Left lung (tissue), 14 donors: ENCODE measurements at places on chromosomes 7 and 10. TPM values are rescaled to one million over a fixed set of nuclear protein-coding genes. Genes with fewer than 3 reads are reported as not detected.

GRCh38 chr7:132866144-132866531 lies 215.8 kb downstream of the CHCHD3 start:
- no peak for DNase-seq

DNA sequence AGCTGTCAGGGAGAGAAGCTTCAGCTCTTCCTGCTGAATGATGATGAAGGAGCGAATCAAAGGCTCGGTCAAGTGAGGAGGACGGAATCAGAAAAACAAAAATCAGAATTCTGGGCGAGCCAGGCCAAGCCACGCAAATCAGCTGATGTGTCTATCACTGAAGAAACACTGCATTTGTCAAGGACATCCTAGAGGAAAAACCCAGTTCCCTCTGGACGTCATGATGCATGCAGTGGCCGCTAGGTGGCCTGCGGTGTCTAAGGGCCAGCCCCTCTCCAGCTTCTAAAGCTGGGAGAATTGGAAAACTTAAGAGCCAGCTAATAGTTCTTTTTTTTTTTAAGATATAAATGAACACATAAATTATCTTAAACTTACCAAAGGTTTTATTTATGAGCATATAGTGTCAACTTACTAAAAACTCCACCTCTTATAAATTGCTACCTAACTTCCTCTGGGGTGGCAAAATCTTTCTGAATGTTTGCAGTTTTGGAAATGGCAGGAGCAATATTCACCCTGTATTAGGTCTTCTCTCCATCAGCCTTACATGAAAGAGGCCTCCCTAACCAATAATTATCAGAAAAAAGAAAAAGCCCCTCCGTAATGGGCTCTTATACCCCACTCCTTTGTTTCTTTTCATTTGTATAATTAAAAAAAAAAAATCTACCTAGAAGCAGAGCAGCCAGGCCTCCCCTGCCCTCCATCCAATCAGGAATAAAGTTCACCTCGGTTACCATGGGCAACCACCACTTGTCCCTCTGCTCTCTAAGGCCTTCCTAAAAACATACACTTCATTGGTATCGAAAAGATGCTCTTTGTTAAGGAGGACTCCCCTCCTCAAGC lies 186.8 kb downstream of the USP6NL start:
- DNase-seq = no peak

DNA sequence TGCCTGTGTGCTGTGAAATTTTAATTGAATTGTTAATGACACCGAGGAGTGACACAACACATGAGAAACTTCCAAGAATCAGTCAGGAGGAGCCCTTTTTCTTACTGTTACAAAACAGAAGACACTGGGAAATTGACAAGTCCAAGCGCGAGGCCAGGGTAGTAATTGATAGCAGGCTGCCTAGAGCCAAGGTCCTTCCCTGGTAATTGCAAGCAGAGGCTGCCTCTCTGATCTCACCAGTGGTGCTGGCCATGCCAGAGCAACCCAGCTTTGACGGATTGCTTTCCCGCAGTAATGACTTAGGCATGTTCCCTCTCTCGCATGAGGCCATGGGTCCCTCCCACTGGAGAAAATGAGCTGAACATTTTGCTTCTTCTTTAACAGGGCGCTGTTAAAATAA lies 111.5 kb downstream of the LRMDA start:
- DNase-seq = no peak

GRCh38 chr10:35398355-35398754 lies 62.0 kb downstream of the CCNY start:
- DNase-seq = no peak

DNA sequence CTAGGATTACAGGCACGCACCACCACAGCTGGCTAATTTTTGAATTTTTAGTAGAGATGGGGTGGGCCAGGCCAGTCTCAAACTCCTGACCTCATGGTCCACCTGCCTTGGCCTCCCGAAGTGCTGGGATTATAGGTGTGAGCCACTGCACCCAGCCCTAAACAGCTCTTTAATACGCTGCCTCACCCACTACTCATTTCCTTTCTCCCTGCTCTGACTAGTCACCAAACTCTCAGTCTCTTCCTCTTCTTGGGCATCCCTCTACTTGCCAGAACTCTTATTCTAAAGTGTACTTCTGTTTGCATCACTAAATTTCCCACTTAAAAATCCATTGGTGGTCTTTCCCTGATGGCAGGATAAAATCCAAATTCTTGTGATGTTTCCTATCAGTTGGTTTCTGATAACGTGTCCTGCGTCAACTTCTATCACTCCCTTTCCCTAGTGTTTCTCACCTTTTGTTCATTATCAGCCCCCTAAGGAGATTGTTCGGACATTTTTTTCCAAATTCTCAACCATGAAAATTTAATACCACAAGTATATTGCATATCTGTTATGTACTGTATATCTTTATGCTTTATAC lies 124.7 kb downstream of the CUBN start:
- no peak for DNase-seq

- DNase-seq = no peak
Observed at GRCh38 chr7:155124706-155125105, 54.6 kb downstream of the HTR5A start.

GRCh38 chr7:67100956-67101361 lies 104.3 kb downstream of the TYW1 start:
- DNase-seq = no peak

The SVOPL gene
- 1.9 TPM for polyA plus RNA-seq

The TSPAN33 gene
- 5.7 TPM for polyA plus RNA-seq

The ANXA7 gene
- polyA plus RNA-seq = 67.9 TPM

The PCDH15 gene
- 1.2 TPM for polyA plus RNA-seq

The DDC gene
- polyA plus RNA-seq = 8.5 TPM
